ENCODE measurements at places on chromosomes 5 and 9. TPM values are rescaled to one million over a fixed set of nuclear protein-coding genes. Genes with fewer than 3 reads are reported as not detected.
A peak's percentile ranks its signal among the peaks of the same experiment; 100 is the strongest.

CAMK4 gene
- 0.36 TPM for total RNA-seq

HTR4 gene
- 0.99 TPM for total RNA-seq

HAVCR2 gene
- total RNA-seq: 3.1 TPM

CEP120 gene
- total RNA-seq: 11.8 TPM

SPATA6L gene
- total RNA-seq: 0.96 TPM

GARIN3 gene
- not detected for total RNA-seq

- no peak for DNase-seq
These were observed 119.1 kb upstream of the NR5A1 start for GRCh38 chr9:124626276-124626675.

DNA sequence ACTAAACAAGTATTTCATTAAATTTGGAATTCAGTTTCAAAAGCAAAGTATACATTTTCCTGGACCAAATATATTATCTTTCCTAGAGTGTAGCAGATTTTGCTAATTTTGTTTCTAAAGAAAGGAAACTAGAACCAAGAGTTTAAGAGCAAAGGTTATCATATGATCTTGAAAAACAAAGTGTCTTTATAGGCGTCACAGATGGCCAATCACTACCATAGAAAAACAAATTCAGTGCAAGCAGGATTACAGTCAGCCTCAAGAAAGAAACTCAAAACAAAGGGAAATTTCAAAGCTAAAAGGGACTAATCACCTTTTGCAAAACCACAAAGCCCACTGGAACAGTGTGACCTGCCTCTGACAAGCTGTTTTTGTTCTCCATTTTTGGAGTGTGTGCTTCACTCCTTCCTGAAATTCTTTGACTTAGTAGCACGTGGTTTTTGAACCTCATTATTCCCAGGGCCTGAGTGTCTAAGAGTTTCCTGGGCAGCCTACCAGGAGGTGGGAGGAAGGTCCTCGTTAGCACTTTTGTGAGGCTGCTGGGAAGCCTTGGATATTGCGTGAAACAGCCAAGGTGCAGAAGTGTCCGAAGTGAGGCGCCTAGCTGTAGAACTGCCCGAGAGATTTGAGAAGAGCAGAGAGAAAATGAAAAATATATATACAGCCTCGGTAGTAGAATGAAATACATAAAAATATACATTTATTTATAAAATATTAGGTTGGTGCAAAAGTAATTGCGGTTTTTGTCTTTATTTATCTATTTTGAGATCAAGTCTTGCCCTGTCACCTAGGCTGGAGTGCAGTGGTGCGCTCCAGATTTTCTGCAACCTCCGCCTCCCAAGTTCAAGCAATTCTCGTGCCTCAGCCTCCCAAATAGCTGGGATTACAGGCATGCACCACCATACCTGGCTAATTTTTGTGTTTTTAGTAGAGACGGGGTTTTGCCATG lies 246.1 kb downstream of the MARCHF11 start:
- no peak for DNase-seq

DNA sequence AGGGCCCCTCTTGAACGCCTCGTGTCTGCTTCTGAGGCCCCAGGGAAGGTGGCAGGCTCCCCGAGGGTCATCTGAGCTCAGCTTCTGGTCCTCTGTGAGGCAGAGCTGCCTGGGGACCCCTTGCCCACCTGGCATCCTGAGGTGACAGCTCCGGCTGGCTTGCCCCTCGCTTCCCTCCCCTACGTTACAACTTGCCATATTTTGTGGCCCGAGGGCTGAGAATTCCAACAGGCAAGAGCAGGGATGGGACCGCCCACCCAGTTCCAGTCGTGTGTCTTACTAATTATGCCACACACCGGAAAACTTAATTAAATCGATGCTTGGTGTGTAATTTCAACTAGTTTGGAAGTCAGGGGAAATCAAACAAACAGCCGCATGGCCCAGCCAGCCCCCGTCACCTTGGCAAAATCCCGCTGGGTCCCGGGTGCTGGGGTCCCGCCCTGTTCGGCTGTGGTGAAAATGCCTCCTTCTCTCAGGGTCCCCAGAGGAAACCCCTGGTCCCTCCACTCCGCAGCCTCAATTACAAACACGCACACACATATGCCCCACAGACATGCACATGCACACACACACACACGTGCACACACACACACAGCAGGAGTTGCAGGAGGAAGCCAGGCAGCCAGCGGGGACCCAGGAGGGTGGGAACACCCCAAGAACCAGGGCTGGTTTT lies 221.0 kb upstream of the IER5L start:
- DNase-seq: peak; percentile 12

- no peak for DNase-seq
These were observed 246.6 kb upstream of the ANKRD55 start for GRCh38 chr5:56479696-56480077.

DNA sequence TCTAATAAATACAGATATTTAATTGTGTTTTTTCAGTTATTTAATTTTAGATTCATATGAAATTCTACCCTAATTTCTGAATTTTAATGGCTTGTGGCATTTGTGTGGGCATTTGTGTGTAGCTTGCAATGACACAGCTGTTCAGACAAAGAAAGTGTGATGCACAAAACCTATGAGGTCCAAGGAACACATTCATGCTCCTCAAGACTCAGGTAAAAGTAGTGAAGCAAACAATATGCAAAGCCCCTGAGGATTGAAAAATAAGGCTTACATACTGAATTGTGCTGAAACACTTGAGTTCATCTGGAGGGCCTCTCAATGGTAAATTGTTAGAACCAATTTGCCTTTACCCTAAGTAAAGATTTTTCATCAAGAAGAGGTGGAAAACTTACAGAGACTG lies 28.1 kb downstream of the IL7R start:
- no peak for DNase-seq

GRCh38 chr9:73270967-73271721 lies 119.5 kb downstream of the ANXA1 start:
- no peak for DNase-seq

GRCh38 chr9:29422438-29422837 lies 1849.2 kb upstream of the C9orf72 start:
- no peak for DNase-seq
